CD4-positive, alpha-beta T cell treated with Interleukin-21 for 1 hour (primary cell): ENCODE measurements at places on chromosomes 3 and 15.

- DNase-seq: no peak
Measured at GRCh38 chr3:127420829-127421228, 133.0 kb upstream of the PRR20G start.

DNA sequence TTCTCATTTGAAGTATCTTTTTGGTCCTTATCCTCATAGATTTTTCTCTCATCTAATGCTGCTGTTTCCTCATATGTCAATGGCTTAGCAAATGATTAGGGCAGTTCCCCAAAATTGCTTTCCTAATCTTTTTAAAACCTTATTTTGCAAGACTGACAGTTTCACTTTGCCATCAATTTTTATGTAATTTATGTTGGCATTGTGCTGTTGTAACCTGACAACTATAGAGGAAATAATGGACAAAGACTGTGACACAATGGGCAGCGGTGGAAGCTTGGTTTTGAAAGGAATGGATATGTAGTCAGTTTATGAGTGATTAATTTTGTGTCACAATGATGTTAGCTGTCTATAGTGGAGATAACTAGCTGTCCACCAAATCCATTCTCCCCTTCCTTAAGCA, 10.6 kb upstream of the SH3BP5 start:
- DNase-seq: no peak

GRCh38 chr3:184133840-184134745, 1.1 kb upstream of the EIF2B5 start:
- DNase-seq: peak; percentile 48

GRCh38 chr3:30073622-30074021, 532.8 kb upstream of the TGFBR2 start:
- DNase-seq: no peak

GRCh38 chr3:131142580-131142979, 115.9 kb downstream of the NEK11 start:
- no peak for DNase-seq

DNA sequence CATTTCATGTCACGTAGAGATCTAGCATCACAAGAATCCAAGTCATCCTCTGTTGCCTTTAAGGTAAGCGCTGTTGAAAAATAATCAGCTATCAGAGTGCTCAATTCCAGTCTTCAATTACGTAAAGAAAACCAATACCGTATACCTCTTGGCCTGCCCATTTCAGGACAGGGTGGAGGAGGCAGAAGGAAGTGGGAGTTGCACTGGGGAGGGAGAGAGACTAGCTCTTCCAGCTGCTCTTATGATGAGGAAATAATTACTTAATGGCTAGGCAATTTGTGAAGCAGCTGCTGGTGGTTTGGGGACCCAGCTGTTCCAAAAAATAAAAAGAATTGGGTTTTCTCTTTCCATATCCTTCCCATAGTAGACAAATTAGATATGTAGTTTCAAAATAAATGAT, 365.8 kb upstream of the MCTP2 start:
- no peak for DNase-seq

DNA sequence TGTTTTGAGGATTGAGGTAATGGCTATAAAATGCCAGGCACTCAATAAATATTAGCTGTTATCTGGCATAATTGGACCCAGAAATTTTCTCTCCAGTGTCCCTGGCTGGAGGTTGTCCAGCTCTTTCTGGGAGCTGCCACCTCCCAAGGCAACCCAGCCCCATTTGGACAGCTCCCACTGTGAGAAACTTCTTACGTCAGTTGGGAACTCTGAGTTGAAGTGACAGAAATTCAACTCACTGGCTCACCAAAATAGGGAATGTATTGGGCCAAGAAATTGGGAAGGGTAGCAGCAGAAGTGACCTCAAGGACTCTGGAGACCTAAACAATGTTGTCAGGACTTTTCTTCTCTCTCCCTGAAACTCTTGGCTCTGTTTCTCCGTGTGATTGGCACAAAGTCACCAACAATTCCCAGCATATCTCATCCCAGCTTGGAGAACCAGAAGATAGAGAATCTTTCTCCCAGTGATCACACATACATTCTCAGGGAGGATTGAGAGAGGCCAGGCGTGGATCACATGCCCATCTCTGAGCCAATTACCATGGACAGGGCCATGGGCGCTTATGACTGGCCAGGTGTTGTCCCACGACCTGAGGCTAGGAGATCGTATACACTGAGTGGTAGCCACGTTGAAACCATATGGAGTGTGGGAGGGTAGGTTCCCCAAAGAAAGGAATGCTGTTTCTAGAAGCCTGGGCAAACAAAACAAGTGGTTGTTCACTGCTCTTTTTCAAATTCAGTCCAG, 22.5 kb upstream of the HCN4 start:
- DNase-seq: no peak

DNA sequence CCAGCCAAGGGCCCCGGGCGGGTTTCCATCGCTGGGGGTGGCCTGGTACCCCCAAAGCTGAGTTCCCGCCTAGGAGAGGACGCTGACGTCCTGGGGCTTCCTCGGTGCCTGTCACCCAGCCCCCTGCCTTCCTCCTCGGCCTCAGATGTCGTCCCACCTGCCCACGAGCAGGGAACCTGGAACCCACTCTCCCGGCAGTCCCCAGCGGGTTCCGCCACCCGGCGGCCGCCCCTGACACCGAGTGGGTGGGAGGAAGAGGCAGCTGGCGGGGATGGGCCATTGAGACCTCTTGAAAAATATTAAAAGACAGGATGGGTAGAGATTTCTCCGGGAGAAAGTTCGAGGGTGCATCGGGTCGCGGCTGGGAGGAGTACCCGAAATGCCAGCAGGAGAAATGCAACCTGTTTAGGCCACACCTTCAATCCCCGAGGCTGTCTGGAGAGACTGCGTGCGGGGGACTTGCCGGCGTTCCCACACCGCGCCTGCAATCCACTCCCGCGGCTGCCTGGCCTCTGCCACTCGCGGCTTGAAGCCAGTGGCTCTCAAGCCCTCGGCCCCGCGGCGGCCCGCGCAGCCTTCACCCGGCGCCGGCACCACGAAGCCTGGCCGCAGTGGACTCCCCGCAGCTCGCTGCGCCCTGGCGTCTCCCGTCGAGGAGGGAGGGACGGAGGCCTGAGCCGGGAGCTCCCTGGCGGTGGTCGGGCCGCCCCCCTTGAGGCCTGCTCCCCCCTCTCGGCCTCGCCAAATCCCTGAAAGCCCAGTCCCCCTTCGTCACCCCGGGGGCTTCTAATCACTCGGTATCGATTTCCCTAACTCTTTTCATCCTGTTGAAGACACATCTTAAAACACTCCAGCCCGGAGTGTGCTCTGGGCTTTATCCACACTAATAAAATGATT, 8.6 kb upstream of the NR2F2 start:
- no peak for DNase-seq

DNA sequence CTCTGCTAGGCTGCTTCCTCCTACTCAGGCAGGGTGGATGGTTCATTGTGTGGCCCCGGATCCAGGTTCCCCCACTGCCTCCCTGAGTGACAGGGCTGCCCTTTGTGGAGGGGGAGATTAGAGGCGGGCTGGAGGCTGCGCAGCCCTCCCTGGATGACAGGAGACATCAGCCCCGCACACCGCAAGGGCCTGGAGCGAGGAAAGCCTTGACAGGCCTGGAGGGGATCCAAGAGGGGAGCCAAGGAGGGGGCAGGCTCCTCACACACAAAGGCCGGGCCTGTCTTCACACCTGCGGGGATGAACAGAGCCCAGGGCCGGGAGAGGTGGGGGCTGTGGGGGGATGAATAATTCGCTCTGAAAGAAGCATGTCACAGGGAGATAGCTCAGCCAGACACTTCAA, 72.9 kb downstream of the RPN1 start:
- DNase-seq: no peak

GRCh38 chr3:81764002-81764401, 2.6 kb upstream of the GBE1 start:
- DNase-seq: no peak

- no peak for DNase-seq
Measured at GRCh38 chr3:37745921-37746320, 115.8 kb upstream of the CTDSPL start.

DNA sequence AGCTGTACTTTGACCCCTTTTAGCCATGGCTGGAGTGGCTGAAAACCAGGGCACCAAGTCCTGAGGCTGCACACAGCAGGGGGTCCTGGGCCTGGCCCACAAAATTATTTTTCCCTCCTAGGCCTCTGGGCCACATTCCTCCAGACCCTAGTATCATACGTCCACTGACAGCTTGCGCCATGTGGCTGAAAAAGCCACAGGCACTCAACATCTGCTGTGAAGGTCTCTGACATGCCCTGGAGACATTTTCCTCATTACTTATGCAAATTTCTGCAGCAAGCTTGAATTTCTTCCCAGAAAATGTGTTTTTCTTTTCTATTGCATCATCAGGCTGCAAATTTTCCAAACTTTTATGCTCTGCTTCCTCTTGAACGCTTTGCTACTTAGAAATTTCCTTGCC, 239.0 kb downstream of the SQOR start:
- no peak for DNase-seq

DNA sequence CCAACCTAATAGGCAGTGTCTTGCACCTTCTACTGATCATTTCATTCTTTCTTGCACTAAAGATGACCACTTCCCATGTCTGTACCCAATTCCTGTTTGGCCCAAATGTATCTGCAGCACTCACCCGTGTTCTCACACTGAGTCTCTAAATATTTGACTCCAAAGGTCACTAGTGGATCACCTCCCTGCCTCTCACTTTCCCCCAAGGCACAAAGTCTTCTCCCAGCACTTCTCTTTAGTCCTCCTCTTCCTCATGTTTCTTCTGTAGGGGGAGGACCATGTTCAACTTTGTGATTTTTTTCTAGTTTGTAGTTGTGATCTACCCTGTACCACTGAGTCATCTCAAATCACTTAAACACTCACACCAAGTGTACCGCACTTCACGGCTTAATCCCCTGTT, 13.9 kb downstream of the NR1I2 start:
- no peak for DNase-seq

GRCh38 chr15:100348578-100348977, 6.8 kb upstream of the ADAMTS17 start:
- no peak for DNase-seq

GRCh38 chr3:101259485-101260341, 60.7 kb downstream of the IMPG2 start:
- DNase-seq: no peak

DNA sequence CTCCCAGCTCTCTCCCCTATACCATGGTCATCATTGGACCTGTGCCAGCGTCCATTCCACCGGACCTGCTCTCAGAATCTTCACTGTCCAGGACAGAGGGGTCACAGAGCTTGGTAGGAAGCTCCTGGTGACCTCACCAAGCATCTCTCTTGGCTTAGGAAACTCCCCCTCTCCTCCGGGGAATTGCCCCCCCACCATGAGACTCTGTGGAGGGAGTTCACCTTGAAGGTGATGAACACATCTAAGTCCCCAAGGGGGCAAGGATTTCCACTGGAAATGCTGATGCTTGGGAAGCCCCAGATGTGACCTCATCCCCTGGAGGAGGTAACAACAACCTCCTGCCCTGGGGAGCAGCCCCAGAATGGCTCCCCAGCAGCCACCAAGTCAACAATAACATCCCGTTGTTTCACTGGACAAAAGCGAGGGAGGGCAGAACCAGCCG, 3.2 kb downstream of the SEMA7A start:
- no peak for DNase-seq

DNA sequence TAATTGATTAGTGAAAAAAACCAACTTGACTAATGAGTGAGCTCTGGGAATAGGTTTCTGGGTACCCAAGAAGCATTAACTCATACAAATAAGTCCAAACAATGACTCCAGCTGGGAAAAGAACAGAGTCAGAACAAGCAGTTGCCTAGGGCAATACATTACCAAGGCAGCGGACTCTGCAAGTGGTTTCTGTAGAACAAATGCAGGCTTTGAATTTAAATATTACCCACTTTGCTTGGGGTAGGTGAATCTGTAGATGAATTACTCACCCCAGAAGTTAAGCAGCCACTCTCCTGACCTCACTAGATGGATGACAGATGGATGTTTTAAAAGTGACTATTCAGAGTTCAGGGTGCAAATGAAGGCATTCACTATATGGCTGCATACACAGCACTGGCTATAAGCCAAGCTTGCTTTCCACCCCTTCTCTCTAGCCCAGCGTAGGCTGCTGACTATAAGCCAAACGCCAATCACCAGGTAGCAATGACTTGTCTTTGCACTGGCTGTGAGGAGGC, 73.1 kb upstream of the BHLHE40 start:
- peak; percentile 25 for DNase-seq

GRCh38 chr3:15198686-15199085, 7.4 kb upstream of the CAPN7 start:
- no peak for DNase-seq

GRCh38 chr3:144229953-144230352, 258.3 kb downstream of the DIPK2A start:
- no peak for DNase-seq

DNA sequence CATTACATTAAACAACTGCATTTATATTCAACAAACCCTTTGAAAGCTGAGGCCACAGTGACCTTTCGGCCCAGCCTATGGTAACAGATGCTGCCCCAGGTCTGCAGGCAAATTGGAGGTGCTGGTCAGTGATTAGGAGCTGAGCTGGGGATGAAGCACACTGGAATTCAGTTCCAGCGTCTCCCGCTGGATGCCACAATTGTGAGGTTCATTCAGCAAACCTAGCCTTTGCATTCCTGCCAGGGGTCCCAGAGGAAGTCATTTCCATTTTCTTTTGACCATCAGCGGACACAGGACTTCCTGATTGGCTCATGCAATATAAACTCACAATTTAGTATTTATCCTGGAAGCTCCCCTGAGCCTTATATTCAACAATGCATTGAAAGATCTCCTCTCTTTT, 89.5 kb downstream of the IL20RB start:
- no peak for DNase-seq

- DNase-seq: peak; percentile 49
Measured at GRCh38 chr3:157201648-157202278, 41.8 kb upstream of the CCNL1 start.

DNA sequence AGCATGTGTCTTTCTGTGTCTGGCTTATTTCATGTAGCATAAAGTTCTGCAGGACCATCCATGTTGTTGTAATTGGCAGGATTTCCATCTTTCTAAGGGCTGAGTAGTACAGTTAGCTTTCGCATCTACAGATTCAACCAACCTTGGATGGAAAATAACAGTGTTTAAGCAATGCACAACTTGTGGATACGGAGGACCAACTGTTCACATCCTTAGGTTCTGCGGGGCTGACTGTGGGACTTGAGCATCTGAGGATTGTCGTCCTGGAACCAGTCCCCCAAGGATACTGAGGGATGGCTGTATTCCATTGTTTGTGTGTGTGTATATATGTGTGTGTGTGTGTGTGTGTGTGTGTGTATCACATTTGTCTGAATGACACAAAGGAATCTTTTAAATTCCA, 27.7 kb downstream of the ABHD17C start:
- DNase-seq: no peak

GRCh38 chr3:186847437-186847836, 4.9 kb downstream of the ADIPOQ start:
- no peak for DNase-seq

GRCh38 chr15:98387866-98388265, 260.5 kb upstream of the IGF1R start:
- no peak for DNase-seq

DNA sequence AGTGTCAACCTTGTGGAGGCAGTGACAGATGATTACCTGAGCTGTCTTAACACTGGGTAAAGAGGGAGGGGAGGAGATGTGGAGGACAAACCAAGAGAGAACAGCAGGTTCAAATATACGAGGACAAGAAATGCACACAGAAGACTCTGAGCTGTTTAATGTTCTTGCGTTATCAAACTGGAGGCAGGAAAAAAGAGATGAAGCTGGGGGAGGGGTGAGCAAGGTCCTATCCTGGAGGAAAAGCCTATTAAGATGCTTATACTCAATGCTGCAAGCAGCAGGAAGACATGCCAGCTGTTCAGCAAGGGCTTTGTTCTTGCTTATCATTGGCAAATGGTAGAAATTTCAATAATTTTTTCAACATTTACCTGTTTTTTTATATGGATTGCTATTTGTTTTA, 345.7 kb upstream of the TRIM42 start:
- DNase-seq: no peak

- no peak for DNase-seq
Measured at GRCh38 chr15:36422631-36423030, 156.8 kb upstream of the CDIN1 start.
